ENCODE measurements at places on chromosomes 6 and 20.

DNA sequence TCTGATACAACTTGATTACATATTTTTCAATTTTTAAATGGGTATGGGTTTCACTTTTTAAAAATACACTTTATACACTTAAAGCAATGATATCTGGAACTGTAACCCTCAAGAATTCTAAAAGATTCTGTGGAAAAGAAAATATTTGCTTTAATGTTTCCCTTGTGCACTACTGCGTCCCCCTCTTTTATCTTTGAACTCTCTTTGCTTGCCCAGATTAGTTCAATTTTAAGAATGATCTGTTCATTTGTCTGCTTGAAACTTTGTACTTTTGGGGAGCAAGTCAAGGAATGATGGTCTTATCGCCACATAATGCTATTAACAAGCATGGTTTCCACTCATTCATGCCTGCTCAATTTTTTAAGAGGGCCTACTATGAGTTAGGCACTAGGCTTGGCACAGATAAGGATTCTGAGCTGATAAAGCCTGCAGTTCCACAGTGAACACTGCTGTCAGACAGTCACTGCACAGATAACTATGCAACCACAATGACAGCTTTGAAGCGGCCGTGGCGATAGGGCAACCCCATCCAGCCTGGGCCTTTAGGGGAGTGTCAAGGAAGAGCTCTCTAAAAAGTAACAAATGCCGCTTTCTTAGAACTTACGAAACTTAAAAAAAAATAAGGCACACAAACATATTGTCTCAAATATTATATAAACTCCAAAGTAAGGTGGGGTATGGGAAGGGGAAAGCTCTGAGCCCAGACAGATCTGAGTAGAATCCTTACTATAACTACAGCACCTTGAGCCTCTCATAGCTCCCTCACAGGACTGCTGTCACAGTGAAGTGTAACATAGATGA, 29.7 kb downstream of the FYN start:
- DNase-seq = peak; percentile 73

DNA sequence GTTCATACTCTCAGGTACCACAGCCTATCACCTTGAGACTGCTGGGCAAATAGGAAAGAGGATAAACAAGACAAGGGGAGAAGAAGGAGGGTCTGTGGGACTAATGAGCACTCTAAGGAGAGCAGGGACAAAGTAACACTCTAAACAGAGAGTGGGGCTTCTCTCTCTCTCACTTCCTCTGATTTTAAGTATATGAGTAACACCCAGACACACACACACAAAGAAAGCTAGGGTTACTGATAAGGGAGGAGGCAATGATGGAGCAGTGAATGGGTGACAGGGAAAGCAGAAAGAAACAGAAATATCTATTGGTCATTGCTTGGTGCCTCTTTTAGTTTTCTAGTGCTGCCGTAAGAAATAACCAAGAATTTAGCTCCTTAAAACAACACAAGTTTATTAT, 96.2 kb upstream of the RNF217 start:
- no peak for DNase-seq

- no peak for DNase-seq
Observed at GRCh38 chr6:48553467-48554189, 442.6 kb upstream of the PTCHD4 start.

- DNase-seq = no peak
Observed at GRCh38 chr6:78324213-78324612, 543.1 kb upstream of the IRAK1BP1 start.

- no peak for DNase-seq
Observed at GRCh38 chr20:56409521-56409920, 2.5 kb upstream of the CASS4 start.

DNA sequence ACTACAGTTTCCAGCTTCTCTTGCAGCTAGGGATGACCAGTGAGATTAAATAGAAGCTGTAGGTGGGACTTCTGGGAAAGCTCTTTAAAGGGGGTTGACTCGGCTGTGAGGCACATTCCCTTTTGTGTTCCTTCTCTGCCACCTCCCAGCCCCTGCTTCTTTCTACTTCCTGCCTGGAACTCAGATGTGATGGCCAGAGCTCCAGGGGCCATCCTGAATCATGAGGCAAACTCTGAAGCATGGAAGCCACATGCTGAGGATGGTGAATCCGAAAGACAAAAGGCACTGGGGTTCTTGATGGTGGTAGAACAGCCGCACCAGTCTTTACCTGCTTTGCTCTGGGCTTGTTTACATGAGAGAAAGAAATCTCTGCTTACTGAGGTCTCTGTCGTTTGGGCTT, 9.1 kb downstream of the CEBPB start:
- no peak for DNase-seq

DNA sequence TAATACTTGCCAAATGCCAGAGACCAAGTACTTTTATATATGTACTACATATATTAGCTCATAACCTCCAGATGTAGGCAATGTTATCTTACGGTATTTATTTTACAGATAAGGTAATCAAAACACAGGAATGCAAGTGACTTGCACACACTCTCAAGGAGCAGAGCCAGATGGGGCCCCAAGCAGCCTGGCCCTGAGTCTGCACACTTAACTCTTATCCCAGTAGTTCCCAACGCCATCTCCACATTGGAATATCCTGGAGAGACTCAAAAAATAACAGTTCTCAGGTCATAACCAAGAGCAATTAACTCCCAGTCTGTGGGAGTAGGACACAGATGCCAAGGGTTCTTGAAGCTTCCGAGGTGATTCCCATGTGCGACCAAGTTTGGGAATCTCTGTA, 398.7 kb downstream of the PHF3 start:
- no peak for DNase-seq

DNA sequence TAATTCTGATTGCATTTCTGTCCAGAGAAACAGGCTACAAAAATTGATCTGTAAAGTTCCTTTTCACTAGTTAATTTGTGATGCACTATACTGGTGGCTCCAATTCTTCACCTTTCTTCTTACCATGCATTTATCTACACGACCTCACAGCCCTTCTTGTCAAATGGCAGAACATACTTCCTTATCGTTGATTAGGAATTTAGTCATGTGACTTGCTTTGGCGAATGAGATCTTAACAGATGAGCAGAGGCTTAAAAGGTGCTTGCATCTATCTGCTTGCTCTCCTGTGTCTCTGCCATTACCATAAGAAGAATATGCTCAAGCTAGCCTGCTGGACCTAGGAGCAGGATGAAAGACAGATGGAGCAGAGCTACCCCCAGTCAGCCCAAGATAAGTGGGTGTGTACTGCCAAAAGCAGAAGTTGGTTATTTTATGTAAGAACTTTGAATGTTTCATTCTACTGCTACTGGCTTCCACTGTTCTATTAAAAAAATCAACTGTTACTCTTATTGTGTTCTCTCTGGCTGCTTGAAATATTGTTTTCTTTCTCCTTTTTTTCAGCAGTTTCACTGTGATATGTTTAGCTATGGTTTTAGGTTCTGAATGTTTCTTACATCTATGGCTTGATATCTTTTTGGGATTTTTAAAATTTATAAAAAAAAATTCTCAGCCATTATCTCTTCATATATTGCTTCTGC, 40.2 kb upstream of the RBM24 start:
- no peak for DNase-seq

GRCh38 chr6:26367114-26367513, 2.1 kb downstream of the BTN3A2 start:
- no peak for DNase-seq

All from T-helper 1 cell (primary cell).